ENCODE measurements at places on chromosomes 11 and 22.

DNA sequence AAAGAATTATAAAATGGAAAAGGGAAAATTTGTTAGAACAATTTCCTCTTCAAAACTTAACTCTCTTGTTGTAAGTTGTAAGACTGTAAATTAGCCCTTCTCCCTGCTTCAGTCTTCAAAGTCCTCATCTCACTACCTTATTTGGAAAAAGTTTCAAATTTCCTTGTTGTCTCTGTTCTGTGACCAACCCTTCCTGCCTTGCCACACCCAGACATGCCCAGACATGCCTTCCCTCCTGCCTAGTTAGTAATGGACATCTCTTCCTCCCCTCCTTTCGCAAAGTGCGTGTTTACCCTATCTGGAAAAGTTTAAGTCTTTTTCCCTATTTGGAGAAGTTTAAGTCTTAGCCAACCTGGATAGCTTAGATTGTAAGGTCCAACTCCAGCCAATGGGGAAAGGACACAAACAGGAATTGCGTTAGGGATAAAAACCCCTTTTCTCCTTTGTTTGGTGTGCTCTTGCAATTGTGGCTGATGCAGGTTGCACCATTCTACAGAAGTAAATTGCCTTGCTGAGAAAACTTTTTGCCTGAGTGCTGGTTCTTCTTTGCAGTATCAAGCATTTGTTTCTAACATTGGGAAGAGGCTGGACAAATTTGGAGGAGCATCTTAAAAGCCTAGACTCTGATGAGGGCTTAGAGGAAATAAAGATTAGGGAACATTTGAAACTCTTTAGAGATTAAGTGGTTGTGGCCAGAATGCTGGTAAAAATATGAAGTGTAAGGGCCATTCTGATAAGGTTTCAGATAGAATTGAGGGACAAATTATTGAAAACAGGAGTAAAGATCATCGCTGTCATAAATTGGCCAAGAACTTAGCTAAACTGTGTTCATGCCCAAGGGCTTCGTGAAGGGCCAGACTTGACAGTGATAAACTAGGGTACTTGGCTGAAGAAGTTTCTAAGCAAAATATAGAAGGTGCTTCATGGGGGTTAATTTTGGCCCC is 15.4 kb downstream of the OR52K2 start:
- DNase-seq: peak; percentile 13

GRCh38 chr11:44324749-44325525 is 15.0 kb upstream of the ALX4 start:
- peak; percentile 37 for DNase-seq

GRCh38 chr22:48100685-48101417 is 1338.4 kb downstream of the TBC1D22A start:
- DNase-seq: no peak

GRCh38 chr22:40251106-40251505 is 73.4 kb downstream of the TNRC6B start:
- no peak for DNase-seq

GRCh38 chr11:104385884-104386283 is 221.9 kb upstream of the PDGFD start:
- DNase-seq: no peak

- DNase-seq: no peak
Measured at GRCh38 chr22:21044931-21045584, 688 bp upstream of the LRRC74B start.

DNA sequence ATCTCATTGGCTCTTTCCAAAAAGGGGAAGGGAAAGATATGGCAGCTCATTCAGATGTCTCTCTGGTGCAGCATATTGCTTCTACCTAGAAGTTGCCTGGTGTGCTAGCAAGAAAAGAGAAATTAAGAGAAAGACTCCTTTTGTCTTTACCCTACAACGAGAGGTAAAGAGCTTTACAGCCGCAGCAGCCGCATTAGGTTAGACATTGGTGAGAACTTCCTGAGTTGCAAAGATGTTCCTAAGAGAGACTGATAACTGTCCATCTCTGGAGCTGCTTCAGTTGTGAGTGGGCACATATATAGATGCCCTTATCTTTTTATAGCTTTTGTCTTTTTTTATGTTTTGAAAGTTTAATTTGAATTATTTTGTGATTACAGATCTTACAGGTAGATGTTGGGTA is 80.8 kb upstream of the NNMT start:
- no peak for DNase-seq

DNA sequence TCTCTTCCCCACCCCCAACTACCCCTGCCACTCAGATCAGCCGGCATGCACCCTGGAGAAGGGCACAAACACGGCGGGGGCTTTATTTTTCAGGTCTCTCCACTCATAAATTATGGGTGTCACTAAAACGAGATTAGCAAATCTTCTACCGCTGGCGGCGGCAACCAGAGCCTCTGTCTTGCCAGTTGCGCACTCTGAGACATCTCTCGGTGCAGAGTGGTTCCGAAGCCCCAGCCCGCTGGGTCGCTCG is 125.3 kb upstream of the C11orf58 start:
- DNase-seq: no peak

- no peak for DNase-seq
Measured at GRCh38 chr11:68199295-68199987, 13.7 kb downstream of the KMT5B start.

GRCh38 chr11:44467931-44468330 is 97.5 kb upstream of the CD82 start:
- DNase-seq: no peak

DNA sequence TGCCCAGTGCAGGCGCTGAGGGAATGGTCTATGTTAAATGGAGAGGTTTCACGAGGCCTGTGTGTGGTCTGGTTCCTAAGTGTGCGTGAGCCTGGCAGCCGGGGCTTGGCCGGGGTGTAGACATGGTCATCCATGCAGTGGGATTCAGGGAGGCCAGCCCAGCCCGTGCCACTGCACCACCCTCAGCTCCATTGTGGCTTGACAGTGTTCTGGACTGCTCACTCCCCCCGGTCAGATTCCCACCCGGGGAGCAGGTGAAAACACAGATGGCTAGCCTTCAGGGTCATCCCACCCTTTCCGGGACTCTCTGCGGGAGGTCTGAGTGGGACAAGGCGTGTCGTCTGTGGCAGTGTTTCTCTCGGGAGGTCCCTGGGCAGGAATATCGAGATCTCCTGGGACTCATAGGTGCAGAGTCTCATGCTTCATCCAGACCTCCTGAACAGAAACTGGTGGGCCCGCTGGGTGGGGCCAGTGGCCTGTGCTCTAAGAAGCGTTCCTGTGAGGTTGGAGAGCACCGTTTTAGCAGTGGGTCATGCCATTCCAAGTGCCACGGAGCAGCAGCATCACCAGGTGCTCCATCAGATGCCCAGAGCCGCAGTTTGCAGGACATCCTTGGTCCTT is 52.3 kb downstream of the ST14 start:
- no peak for DNase-seq

- no peak for DNase-seq
Measured at GRCh38 chr22:25077964-25078363, 121.7 kb upstream of the CRYBB3 start.

- no peak for DNase-seq
Measured at GRCh38 chr22:27684901-27685300, 116.7 kb downstream of the MN1 start.

- no peak for DNase-seq
Measured at GRCh38 chr11:4167758-4168157, 73.2 kb downstream of the RRM1 start.

All from NCI-H748 treated with DMSO at 0.1 percent for 48 hours (cell line).